ENCODE measurements at places on chromosomes 2 and 18. TPM values are rescaled to one million over a fixed set of nuclear protein-coding genes. Genes with fewer than 3 reads are reported as not detected.

GRCh38 chr2:95043300-95044093, 18.0 kb downstream of the MAL start:
- no peak for DNase-seq
- no peak overlapping the region for H3K4me3 ChIP-seq
- H3K27me3 ChIP-seq, result no peaks in the 10 kb centered on the region
- H3K36me3 ChIP-seq, result no peaks in the 10 kb centered on the region
- H3K4me1 ChIP-seq, result no peaks in the 10 kb centered on the region
- H3K27ac ChIP-seq, result no peak overlapping the region

DNA sequence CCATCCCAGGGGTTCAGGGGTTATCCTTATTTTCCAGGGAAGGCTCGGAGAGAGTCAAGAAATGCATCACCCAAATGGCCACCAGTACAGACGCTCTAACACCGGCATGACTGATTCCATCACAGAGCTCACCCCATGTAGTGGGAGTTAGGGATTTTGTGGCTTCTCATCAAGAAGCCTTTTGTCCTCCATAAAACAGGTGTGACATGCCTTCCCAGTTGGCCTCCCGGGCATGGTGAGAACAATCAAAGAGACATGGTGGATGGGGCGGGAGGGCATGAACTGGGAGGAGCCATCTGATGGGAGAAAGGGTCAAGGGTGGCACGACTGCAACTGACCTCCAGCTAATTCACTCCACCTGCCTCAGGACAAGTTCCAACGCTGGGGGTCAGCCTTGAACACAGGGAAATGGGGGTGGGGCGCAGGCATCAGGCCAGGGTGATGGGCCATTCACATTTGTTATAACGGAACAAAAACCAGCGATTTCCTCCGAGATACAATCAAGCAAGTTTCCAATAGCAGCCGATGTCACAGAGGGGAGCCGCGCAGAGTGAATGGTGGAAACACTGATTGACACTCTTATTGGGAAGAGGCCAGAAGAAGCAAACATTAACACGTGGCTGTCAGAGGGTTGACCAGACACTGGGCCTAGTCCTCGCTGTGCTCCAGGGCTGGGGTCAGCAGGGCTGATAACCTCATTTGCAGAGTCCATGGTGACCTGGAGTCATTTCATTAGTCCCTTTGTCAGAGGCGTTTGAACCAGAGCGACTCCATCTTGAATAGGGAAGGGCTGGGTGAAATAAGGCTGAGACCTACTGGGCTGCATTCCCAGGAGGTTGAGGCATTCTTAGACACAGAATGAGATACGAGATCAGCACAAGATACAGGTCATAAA, 80.5 kb upstream of the HPCAL1 start:
- H3K27ac ChIP-seq, result no peak overlapping the region
- H3K36me3 ChIP-seq, result no peaks in the 10 kb centered on the region
- H3K4me3 ChIP-seq, result no peak overlapping the region
- no peaks in the 10 kb centered on the region for H3K4me1 ChIP-seq

- no peaks in the 10 kb centered on the region for H3K27me3 ChIP-seq
- no peaks in the 10 kb centered on the region for H3K36me3 ChIP-seq
Observed at GRCh38 chr2:65957886-65958285, 477.0 kb upstream of the MEIS1 start.

ALK gene
- total RNA-seq, result not detected

IKZF2 gene
- 0.46 TPM for total RNA-seq
